Thoracic aorta (tissue), 2 donors: ENCODE measurements at places on chromosomes 11 and 22.

DNA sequence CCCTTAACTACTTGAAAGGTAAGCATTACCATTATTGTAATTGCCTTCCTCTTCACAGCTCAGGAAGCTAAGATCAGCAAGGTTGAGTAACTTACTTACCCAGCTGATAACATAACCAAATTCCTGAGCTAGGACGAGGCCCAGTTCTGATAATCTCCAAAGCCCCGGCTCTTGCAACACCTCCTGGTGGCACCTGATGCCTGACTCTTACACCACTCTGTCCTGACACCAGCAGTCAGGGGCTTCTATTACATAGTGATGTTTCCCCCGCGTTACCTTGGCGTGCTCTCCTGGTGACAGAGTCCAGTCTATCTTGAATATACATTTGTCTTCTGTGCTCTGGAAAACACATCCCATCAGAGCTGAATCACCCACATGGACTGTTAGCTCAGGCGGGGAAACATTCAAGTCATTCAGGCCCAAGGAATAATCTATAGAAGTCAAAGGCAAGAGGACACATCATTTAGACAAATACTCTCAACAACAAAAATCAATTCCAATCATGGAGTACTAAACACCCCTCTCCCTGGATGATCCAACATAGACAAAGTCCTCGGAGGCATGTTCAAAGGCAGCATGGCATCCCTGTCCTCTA lies 12.6 kb downstream of the JAML start:
- DNase-seq = no peak

GRCh38 chr22:34972191-34972897 lies 93.6 kb upstream of the ISX start:
- no peak for DNase-seq

DNA sequence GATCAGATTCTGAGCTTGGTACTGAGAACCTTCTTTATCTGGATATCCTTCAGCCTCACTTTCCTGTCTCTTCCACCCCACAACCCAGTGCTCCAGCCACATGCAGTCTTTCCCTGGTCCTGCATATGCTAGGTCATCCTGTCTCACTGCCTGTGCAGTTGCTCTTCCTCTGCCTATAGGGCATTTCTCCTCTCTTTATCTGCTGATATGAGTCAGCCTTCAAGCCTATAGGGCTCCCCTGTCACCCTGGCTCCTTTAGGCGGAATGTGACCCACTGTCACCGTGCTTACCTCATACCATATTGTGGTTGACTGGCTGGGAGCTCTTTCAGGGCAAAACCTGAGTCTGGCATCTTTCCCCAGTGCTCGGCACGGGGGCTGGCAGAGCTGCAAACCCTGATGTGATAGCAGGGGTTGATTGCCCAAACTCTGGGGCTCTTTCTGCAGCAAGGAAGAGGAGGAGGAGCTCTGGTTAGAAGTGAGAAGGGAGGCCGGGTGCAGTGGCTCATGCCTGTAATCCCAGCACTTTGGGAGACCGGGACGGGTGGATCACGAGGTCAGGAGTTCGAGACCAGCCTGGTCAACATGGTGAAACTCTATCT lies 26.3 kb downstream of the MEI1 start:
- no peak for DNase-seq

- DNase-seq = no peak
These were observed 32.2 kb downstream of the PARVA start for GRCh38 chr11:12409621-12410005.

- DNase-seq = no peak
These were observed 28.3 kb upstream of the CCDC134 start for GRCh38 chr22:41772198-41772597.

GRCh38 chr11:23865341-23865975 lies 631.4 kb upstream of the LUZP2 start:
- no peak for DNase-seq

DNA sequence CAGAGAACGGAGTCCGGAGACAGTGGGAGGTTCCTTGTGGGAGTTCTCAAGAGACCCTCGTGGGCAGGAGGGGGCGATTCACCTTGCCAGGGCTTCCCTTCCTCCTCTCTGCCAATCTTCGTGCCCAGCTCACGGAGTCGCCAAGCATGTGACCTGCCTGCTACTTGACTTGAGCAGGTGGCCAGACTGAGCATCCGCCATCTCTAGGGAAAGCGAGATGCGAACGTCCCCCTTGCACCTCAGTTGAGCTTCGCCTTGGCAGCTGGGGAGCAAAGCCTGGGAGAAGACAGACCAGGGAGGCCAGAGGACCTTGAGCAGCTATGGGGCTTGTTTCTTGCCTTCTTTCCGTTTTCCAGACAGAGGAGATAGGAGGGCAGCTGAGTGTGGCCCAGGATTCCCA lies 123.2 kb downstream of the GRIK4 start:
- no peak for DNase-seq

DNA sequence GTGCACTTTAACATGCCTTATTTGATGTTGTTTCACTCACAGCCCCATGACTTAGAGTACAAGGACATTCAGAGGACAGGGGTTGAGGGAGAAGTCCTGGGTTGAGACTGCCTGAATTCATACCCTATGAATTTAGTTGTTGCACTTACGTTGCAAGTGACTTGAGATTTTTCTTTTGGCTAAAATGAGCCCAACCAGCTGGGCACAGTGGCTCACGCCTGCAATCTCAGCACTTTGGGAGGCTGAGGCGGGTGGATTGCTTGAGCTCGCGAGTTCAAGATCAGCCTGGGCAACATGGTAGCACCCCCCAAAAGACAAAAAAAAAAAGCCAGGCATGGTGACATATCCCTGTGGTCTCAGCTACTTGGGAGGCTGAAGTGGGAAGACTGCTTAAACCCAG lies 7.3 kb upstream of the GRK3 start:
- DNase-seq = no peak

GRCh38 chr22:42134100-42135020 lies 3.8 kb upstream of the CYP2D6 start:
- DNase-seq = no peak

DNA sequence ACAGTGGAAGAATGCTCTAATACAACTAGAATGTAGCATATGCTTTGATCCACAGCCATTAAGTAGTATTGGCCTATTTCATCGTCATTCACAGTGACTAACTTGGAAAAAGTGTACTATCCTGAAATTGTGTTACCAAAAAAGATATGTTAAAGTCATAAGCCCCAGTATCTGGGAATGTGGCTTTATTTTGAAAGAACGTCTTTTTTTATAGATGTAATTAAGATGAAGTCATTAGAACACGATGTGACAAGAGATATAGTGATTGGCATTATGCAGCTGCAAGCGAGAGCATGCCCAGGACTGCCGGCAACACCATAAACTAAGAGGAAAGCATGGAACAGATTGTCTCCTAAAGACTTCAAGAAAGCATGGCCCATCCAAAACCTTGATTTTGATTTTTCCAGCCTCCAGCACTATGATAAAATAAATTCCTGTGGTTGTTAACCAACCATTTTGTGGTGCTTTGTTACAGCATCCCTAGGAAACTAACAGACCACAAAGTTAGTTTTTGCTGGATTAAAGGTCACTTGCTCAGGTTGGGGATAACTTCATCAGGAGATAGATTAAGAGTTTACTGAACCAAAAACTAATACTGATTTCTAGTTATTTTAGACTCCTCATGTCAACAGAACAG lies 870.6 kb upstream of the LRRC4C start:
- no peak for DNase-seq

GRCh38 chr11:121829159-121829643 lies 286.8 kb downstream of the BLID start:
- DNase-seq = peak; percentile 7

DNA sequence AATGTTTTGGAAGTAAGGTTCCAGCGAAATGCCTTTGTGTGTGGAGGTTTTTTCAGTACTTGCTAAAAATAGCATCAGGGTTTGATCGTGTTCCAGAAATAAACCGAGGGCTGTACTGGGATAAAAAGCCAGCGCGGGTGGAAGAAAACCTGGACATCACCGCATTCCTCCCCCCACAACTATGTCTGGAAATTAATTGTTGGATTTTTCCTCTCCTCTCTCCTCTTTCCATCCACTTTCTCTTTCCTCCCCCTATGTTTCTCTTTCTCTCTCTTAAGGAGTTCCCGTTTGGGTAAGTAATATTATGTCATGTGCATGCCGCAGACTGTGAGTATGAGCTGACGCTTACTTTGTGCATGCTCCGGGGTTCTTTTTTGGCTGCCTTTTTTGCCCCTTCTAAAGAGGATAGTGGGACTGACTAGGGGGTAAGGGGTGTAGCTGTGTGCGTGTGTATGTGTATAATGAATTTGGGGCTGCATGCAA lies 104.2 kb upstream of the HSD17B12 start:
- no peak for DNase-seq

DNA sequence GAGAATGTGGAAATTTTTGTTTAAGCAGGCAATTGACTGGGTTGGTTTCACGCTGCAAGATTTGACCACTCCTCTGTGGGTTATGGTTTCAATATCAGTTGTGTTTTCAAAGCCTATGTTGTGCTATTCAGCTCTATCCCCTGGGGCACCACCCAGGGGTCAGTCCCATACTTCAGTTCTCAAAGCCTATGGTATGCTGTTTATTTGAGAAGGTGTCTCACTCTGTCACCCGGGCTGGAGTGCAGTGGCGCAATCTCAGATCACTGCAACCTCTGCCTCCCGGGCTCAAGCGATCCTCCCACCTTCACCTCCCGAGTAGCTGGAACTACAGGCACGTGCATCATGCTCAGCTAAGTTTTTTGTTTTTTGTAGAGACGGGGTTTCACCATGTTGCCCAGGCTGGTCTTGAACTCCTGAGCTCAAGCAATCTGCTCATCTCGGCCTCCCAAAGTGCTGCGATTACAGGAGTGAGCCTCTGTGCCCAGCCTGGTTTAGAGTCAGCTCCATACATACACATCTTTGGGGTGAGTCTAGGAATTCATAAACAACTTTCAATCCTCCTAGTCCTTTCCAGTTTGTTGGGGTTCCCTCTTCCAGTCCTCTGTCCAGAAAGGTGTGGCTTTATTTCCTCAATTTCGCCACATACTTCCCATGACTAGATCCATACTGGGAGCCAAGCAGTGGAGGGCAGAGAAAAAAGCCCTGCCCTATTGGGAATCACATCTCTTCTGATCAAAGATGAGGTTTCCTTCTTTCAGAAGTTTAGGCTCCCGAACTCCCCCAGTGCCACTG lies 35.0 kb upstream of the MAPK1 start:
- DNase-seq = no peak

DNA sequence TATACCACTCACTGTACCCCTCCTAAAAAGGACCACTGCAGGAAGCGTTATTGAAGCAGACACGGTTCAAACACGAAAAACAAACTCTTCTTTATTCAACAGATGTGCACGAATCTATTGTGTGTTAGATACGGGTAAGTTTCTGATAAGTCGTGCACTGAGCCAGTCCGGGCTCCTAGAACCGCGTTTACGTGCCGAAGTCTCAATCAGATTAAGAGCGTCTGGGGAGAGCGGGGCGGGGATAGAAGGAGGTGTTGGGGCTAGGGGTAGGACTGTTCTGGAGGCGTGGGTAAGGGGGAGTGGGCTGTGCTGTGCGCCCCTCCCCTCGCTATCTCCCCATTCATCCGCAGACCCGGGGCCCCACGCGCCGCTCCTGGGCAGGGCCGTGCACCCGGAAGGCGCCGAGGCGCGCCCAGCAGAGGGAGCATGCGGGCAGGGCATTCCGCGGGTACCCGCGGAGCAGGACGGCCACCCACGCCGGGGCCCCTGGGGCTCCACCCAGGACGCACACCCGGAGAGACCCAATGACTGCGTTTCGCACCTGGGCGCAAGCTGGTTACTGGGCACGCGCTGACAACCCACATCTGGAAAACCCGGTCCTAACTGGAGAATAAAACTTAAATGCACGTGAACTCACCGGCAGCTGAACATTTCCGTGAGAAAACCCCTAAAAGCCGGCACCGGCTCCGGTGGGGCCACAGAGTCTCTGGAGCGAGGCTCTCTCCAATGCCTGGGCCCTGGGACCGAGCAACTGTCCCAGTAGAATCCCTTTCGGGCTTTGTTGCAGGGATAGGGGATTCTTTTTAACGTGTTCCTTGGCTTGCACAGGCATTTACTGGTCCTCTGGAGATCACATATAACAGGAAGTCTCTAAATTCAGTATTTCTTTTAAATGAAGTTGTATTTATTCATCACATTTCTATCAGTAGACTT lies 40.6 kb downstream of the WEE1 start:
- peak; percentile 51 for DNase-seq

DNA sequence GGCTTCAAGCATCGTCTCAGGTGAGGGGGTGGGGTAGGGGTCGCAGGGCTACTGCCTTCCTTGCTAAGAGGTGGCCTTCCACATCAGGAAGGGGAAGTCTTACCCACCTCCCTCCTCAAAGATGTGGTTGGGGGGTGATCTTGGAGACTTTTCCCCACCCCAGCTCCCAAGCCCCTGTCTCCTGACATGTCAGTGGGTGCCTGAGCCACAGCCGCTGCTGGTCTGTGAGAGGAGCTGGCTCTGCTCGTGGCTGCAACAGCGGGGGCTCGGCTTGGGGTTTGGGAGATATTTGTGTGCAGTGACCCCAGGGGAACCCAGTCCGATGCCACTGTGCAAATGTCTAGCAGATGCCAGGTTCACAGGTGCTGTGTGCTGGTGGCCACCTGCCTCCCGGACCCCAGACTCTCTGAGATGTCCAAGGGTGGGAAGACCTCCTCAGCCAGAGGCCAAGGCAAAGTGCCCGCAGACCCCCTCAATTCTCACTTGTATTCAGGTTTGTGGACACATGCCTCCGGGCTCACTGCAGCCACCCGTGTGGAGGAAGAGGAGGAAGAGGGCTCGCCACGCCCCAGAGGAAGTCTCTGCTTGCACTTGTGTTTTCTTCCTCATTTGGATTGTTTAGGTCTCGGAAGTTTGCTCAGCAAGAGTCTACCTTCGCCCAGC lies 1.9 kb downstream of the KCNQ1 start:
- DNase-seq = no peak

GRCh38 chr11:8028766-8029165 lies 41.6 kb downstream of the EIF3F start:
- no peak for DNase-seq

- no peak for DNase-seq
These were observed 36.5 kb downstream of the OSBPL5 start for GRCh38 chr11:3128356-3129180.

DNA sequence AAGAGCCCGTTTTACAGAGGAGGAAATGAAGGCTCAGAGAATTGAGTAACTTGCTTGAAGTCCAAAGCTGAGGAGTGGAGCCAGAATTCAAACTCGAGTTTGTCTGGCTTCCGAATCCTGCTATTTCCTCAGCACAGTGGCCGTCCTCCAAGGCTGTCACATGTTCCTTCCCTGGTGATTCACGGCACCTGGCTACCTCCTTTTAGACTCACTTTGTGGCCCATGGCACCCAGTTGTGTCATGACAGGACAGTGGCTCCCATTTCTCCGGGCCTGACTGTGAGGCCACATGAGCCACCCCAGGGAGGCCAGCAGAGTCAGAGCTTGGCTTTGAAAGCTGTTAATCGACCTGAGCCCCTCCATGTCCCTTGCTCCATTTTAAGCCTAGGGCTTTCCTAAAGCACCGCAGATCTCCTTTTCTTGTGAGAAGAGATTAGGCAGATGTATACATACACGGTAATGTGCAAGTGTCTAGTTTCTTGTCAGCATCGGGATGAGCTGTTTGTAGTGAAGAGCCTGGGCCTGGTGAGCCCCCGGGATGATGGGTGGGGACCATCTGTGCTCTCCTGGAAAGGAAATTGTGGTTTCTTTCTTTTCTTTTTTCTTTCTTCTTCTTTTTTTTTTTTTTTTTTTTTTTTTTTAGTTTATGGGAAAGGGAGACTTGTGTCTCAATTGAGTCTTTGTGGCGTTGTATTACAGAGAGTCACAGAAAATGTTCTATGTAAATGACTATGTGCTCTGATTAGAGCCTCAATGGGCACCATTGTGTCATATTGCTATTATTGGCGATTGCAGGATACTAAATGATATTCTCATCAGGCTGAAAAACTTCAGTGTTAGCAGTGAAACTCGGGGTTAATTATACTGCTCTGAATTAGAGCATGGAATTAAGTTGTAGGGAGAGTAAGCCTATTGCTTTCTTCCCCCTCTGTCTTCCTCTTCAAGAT lies 54.8 kb downstream of the PTPRJ start:
- DNase-seq = peak; percentile 51
